ENCODE measurements at places on chromosomes 13 and 19.

GRCh38 chr13:75470676-75471075 lies 11.3 kb downstream of the TBC1D4 start:
- DNase-seq: no peak

- DNase-seq: no peak
Measured at GRCh38 chr13:36513266-36513665, 81.0 kb downstream of the CCNA1 start.

DNA sequence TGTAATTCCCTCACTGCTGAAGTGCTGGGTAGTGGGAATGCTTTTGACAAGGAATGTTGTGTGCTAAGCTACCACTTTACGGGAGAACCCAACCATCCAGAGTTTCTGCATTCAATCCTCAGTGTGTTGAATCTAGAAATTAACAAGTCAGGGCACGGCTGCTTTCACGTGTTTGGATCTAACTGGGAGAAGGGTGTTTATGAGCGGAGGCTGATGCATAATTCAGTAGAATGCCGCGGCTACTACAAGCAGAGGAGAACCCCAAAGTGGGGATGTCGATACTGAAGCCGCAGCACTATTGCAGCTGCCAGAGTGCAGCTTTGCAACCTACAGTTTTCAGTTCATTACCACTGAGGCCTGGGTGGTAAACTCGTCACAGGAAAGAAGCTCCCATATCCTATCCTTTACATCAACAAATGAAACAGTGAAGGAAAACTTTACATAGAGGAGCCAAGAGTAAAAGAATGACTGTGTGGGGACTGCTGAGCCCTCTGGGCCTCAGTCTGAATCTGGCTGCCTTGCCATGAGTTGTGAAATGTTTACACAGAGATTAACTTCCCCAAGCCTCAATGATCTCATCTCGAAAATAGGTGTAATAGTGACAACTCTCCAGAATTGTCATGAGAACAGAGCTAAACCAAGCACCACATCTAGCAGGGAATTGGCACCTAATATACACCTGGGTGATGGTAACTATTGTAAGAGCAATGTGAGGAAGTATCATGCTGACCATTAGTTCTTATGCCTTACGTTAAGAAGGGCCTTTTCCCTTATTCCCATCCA lies 531.7 kb downstream of the MYO16 start:
- DNase-seq: no peak

DNA sequence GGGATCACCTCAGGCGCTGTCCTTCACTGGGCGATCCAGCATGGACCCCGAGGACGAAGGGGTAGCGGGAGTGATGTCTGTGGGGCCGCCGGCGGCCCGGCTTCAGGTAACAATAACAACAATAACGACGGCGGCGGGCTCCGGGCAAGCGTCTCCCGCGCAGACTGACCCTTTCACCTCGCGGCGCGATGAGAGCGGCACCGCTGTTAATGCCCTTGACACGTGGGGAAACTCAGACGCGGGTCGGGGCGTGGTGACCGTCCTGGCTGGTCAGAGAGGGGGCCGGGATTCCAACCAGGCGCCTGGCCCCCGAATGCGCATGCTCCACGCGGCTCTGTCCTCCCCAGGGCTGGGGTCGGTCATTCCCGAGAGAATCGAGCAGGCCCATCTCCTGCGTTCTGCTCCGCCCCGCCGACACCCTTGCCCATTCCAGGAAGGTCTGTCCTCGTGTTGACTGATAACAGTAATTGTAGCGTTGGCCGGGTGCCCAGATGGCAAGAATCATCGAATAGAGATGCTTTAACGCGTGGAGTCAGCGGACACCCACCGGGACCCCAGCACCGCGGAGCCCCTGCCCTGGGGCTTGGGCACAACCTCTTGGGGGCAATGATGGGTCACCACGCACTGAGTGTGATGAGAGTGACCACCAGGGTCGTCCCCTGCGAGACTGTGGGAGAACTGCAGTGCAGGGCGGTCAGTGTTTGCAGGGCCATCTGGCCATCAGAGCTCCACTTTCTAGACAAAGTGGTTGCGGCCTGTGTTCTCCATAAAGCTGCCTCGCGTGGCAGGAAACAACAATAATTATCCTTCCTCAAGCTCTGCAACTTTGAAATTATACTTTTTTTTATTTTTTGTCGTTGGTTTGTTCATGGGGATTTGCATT lies 528 bp downstream of the ZNF8 start:
- DNase-seq: peak; percentile 44

- no peak for DNase-seq
Measured at GRCh38 chr13:96475103-96475502, 385.2 kb downstream of the HS6ST3 start.

GRCh38 chr19:4576016-4576933 lies 16.8 kb upstream of the SEMA6B start:
- peak; percentile 71 for DNase-seq

- no peak for DNase-seq
Measured at GRCh38 chr13:100403675-100404074, 184.9 kb downstream of the GGACT start.

DNA sequence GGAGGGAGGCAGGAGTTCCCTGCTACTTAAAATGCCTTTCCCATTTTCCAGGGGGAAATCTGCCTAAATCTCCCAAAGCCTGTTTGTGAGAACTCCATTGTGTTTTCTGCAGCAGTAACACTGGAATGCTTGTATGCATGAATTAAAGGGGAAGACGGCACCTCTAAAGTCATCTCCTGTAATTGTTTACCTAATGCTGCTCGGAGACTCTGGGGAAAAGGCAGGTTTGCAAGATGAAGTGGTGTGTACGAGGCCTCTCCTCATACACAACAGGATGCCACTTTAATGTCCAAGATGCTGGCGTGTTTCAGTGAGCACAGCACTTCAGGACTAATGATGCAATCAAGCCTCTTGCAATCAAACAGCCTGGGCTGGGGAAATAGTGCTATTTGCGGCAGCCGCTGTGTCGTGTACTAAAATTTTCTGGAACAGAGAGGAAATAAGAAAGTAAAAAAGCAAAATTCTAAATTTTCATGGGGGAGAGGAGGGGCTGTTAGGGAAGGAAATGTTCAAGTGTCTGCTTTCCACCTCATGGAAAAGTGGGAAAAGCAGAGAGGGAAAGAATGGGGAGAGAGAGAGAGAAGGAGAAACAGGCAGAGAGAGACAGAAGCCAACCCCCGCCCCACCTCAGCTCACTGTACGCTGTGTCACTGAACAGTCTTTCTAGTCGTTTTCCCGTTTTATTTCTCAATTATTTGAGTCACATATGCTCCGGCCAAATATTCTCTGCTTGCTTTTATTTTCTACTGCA lies 32.9 kb downstream of the TSHZ3 start:
- DNase-seq: no peak

DNA sequence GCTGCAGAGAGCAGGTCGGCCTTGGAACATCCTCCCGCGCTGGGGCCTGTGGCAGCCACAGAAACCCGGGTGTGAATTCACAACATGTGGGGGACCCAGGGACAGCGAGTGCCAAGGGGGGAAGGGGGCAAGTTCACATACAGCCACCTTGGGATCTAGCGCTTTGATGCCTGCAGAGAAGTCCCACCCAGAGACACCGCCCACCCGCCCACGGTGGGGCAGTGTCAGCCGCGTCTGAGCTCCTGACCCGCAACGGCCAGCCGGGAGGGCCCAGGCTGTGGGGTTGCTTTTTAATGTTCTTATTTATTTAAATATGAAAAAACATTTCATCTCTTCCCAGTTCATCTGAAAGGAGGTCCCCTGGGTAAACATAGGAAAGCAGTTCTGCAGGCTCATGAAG lies 12.9 kb downstream of the MYDGF start:
- DNase-seq: no peak

- DNase-seq: peak; percentile 6
Measured at GRCh38 chr13:59088716-59089115, 1075.0 kb downstream of the DIAPH3 start.

- no peak for DNase-seq
Measured at GRCh38 chr13:20546556-20546955, 20.4 kb upstream of the IFT88 start.

DNA sequence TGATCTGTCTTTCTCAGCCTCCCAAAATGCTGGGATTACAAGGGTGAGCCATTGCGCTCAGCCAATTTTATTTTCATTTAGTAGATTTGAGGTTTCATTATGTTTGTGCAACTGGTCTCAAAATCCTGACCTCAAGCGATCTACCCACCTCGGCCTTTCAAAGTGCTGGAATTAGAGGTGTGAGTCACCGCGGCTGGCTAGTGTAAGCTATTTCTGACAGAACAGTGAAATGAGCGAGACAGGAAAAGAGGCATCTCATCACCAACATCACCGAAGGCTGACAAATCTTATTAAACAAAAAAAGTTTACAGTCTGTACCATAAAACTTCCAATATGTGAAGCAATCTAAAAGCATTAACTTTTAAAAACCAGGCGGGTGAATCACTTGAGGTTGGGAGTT lies 12.2 kb upstream of the ZNF888 start:
- no peak for DNase-seq

GRCh38 chr13:102757006-102757405 lies 16.6 kb downstream of the TEX30 start:
- DNase-seq: no peak

DNA sequence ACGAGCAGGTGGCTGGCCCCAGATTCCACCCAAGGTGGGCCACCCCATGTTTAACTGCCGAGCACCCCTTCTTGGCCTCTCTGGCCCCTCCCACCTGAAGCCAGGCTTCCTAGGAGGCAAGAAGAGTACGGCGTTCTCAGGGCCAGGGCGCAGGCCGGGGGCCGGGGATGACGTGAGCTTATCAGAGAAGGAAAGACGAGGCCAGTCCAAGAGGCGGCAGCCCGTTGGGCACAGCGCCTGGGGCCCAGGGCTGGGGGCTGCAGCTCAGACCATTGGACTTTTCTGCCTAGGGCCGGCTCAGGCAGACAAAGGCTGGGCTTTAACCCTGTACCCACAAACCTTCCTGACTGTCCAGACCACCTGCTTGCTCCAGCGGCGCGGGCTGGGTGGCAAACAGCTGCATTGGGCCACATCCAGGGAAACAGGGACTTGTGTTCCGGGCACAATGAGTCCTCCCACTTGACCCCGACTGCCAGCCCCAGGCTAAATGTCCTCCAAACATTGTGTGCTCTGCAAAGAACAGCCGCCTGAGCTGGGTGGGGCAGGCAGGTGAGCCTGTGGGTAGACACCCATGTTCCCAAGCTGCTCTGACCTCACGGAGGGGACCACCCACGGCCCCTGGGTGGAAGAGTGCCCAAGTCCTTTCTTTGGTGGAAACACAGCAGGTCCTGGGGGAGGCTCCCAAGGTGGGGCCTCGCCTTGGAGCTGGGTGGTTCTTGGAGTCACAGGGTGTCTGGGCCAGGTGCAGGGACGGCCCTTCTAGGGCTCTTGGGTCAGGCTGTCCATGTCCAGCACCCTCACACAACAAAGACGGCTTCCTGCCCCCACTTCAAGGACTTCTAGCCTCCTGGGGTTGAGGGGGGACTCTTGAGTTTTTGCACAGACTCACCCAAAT lies 21.9 kb downstream of the COMP start:
- no peak for DNase-seq

GRCh38 chr19:5967994-5968430 lies 9.9 kb downstream of the RANBP3 start:
- peak; percentile 64 for DNase-seq

DNA sequence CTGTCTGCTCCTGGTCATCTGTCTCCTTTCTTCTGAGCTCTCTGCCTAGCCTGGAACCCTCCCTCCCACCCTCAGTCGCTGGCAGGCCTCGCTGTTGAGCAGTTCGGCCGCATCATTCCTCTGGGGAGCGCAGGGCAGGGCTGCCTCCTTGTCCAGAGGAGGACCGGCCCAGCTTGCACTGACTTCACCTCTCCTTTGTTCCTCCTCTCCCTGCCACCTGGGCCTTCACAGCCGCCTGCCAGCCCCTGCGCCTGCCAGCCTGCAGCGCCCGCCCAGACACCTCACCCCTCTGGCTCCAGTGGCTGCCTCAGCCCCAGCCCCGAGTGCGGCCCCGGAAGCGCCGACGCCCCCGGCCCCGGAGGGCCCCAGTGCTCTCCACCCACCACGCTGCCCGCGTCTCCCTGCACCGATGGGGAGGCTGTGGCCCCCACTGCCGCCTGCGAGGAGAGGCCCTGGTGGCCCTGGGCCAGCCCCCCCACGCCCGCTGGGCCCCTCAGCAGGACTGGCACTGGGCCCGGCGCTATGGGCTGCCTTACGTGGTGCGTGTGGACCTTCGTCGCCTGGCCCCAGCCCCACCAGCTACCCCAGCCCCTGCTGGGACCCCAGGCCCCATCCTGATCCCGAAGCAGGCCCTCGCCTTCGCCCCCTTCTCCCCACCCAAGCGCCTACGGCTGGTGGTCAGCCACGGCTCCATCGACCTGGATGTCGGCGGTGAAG lies 7.2 kb downstream of the KMT5C start:
- DNase-seq: no peak

GRCh38 chr19:15400521-15401396 lies 18.0 kb downstream of the AKAP8L start:
- DNase-seq: no peak

GRCh38 chr19:4518345-4519171 lies at the start of gene PLIN4:
Gene PLIN4 (minus strand): TSS chr19:4518486. CDS start chr19:4518272, 214 bp downstream.
- no peak for DNase-seq

GRCh38 chr19:5903624-5904351 lies at the start of gene NDUFA11:
Gene NDUFA11 (minus strand): TSS chr19:5903790. CDS start chr19:5903708, 82 bp downstream.
- DNase-seq: peak; percentile 92

DNA sequence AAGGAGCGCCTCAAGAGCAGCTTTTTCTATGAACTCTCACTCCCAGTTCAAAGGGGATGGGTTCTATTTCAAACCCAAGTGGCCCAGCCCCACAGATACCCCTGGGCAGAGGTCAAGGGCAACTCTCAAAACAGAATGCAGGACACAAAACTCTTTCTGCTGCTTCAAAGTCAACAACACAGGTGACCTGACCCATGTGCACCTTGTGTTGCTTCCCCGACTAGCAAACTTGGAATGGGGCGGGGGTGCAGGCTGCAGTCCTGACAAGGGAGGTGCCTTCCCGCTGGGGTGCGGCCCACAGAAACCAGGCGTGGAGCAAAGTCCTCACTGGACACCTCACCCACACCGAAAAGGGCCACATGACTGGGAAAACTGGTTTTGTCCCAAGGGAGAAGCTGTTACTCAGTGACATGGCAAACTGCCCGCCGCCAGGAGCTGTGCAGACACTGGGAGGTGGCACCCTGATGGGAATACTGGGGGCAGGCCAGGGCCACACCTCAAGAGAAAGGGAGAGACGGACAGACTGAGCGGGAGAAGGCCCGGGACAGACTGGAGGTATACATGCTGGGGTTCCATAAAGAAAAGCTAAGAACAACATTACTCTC lies 17.4 kb downstream of the ZC3H4 start:
- no peak for DNase-seq

- DNase-seq: no peak
Measured at GRCh38 chr19:7505288-7505681, 10.6 kb upstream of the ZNF358 start.

All from ACHN (cell line).